ENCODE measurements at places on chromosomes 2 and 18.

DNA sequence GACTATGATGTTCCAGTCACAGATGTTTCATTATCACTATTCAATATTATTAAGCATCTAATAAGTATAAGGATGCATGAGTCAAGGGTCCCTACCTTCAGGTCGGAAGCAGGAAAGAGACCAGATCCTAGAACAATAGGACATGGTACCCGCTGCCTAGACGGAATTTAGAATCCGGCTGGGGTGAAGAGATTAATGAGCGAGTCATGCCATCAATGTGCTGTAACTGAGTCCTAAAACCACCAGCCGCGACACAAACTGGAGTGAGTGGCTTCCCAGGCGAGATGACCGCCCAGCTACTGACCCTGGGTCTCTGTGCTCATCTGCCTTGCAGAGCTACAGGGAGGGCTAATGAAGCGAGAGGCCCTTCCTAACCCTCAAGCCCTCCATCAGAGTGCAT is 73.6 kb downstream of the DNMT3A start:
- no peak for DNase-seq

- no peak for DNase-seq
Observed at GRCh38 chr2:60333264-60333663, 220.2 kb downstream of the BCL11A start.

GRCh38 chr2:42562474-42563144 is 5.8 kb upstream of the MTA3 start:
- DNase-seq = no peak

DNA sequence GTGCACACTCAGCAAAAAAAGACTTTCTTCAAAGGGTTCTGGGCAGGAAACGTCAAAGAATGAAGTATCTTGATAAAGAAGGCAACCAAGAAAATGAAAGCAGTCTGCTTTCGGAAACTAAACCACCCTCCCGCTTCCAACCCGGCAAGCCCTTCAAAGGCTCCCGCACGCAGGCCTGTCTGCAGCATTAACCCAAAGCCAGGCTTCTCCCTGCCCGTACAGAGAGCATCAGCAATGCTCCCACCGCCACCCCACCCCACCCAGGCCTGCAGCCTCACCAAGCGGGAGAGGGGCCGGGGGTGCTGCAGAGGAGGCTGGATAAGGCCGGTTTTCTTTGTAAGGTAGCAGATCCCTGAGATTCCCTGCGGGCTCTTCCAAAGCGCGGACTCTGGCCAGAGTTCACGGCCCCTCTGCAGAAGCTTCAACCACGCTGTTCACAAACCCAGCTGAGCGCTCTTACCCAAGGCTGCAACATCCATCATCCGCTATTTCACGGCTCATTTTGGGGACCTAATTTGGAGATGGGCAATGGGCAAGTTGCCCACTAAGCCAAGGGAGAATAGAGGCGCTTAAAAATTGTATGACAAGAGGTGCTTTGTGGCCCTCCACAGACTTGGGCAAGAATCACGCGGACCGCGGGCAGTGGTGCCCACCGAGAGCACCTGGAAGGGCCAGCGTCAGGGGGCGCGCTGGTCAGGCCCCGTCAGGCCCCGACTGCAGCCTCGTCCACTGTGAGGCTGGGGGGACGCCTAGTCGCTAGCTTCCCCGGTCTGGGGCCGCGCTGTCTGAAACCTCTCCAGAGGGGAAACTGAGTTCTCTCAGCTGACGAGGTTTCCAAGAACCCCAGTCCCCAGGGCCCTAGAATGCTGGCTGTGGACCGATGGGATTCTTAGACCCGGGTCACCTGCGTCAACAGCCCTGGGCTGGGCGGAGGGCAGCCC is 225.4 kb upstream of the ID2 start:
- no peak for DNase-seq

GRCh38 chr18:31104444-31104843 is 2.2 kb upstream of the DSC2 start:
- DNase-seq = no peak

DNA sequence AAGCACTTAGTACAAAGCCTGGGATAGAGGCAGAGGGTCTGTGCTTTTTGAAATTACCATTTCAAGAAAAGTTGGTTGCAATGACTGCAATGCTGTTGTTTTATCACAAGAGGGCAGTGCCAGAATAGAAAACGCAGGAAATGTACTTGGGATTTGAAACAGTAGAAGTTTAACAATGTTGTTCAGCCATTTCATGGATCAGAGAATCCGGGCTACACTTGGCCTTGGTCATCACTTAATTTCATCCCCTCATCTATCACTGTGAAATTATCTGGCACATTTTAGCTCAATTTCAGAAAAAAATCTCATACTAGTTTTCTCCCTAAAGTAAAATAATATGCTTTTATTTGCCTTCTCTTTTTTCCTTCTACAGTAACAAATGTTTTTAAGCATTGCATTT is 70.8 kb downstream of the RAPGEF4 start:
- DNase-seq = peak; percentile 51

- DNase-seq = no peak
Observed at GRCh38 chr2:164722616-164723338, 101.5 kb upstream of the GRB14 start.

DNA sequence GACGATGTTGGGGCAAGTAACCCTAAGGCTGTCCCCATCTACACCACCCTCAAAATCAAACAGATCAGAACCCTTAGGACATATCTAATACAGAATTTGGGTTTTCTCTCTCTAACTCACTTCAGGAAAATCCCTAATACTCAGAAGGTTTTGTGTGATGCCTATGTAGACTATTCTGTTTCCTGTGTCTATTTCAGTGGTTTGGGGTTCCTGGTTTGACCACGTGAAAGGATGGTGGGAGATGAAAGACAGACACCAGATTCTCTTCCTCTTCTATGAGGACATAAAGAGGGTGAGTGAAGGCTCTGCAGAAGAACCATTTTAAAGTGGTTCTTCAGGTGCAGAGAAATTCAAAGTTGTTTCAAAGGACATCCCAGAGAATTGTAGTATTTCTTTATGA is 16.3 kb downstream of the SULT1C2 start:
- no peak for DNase-seq

- DNase-seq = no peak
Observed at GRCh38 chr2:200797242-200797770, 14.4 kb upstream of the BZW1 start.

- DNase-seq = no peak
Observed at GRCh38 chr2:18301421-18302139, 258.9 kb downstream of the RDH14 start.

- no peak for DNase-seq
Observed at GRCh38 chr18:62784966-62785413, 69.6 kb downstream of the PHLPP1 start.

DNA sequence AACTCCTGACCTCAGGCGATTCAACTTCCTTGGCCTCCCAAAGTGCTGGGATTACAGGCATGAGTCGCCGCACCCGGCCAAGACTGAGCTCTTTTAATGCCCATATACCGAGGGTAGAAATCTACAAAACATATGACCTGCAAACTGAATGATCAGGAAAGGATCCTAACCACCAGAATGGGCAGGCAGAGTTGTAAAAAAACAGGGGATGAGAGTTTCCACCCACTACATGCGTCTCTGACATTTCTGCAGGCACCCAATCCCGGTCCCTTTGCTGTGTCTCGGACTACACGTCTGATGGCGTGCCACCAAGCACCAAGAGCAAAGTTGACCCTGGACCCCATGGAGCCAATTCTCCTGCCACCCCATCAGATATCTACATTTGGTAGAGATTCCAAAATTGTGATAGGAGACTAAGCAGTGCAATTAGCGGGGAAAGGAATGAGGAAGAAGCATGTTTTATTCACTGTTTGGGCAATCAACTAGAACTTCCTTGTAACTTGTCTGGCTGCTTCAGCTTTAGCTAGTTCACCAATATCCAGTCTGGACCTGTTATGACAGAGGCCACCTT is 74.1 kb downstream of the ATP8B1 start:
- DNase-seq = no peak

GRCh38 chr2:241030883-241031282 is 32.5 kb downstream of the SNED1 start:
- no peak for DNase-seq

DNA sequence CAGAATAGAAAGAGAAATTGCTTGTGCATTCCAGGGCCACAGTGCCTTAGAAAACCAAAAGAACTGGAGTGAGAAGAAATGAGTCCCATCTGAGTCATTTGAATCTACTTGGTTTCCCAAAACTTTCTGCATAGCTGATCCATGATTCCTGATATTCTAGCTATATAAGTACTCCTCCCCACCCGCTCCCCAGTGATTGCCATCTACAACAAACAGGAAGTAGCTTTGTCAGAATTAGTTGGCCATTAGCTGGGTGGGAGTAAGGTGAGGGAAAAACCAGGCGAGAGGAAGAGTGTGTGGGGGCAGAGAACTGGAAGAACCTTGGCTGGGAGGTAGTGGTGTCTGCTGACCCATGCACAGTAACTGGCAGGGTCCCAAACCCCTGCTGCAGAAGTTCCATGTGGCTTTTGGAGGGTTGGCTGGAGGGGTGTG is 122.1 kb downstream of the ACAA2 start:
- DNase-seq = no peak

- DNase-seq = no peak
Observed at GRCh38 chr2:236840857-236841256, 244.8 kb upstream of the COPS8 start.

DNA sequence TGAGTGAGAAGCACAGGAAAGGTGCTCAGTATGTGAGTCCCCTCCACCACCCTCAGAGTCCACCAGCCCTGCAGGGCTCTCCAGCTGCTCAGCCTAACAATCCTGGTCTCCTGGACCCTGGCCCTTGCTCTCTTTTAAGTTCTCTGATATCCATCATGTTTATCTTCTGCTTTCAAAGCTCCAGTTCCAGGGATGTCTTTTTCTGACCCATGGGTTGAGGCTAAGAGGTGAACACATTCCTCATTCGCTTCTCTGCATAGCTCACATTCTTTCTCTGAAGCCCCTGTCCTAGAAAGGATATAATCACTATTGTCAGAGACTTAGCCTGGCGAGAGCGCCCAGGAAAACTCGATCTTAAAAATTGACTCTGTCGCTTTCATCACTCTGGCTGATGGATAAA is 86.4 kb downstream of the ARL4C start:
- no peak for DNase-seq

DNA sequence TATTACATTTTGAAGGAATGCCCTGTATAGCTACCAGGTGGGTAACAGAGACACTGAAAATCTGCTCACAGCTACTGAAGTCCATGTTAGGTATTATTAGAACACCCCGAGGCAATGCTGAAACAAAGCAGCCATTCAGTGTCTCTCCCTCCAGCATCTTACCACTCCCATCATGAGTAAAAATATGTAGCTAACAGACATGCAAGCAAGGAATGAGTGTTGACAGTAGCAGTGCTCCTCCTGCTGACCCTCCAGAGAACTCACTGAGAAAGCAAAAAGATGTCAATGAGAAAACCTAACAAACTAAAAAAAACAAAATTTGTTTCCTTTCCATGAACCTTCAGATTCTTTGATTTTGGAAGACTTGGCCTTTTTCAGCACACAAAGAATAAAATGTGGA is 393.9 kb downstream of the LRRTM1 start:
- no peak for DNase-seq

DNA sequence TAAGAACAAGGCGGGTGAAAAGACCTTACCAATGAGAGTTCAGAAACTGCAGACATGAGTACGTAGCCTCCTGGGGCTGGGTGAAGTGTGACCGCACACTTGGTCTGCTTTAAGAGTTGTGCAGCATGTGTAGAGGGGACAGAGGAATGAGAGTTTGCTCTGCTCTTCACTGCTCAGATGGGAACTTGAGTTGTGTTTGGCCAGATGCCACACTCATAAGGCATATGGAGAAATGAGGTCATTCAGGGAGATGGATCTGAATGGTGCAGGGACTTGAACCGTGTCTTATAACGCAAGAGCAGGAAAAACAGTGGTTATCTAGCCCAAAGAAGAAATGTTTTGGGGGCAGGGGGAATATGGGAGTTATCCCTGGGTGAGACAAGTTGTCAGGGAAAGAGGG is 273.8 kb upstream of the LYPD1 start:
- peak; percentile 62 for DNase-seq

GRCh38 chr18:80202264-80202998 is 44.9 kb downstream of the PARD6G start:
- DNase-seq = no peak

GRCh38 chr2:77443076-77443475 is 79.1 kb downstream of the LRRTM4 start:
- DNase-seq = no peak

DNA sequence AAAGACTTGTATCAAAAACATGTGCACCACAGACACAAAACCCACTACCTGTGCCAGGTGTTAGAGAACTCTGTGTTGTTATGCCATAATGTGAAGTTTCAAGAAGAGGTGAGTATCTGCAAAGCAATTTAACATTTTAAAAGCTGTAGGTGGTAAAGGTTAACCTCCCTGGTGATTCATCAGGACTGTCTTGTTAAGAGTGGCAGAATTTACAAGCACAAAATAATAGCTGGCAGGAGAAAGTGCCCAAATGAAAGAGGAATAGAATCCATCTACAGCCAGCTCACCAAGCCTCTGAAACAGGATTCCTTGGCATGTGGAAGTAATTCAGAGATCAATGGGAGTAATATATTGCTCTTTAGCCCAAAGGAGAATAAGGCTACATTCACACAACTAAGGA is 230.7 kb downstream of the AFF3 start:
- no peak for DNase-seq

DNA sequence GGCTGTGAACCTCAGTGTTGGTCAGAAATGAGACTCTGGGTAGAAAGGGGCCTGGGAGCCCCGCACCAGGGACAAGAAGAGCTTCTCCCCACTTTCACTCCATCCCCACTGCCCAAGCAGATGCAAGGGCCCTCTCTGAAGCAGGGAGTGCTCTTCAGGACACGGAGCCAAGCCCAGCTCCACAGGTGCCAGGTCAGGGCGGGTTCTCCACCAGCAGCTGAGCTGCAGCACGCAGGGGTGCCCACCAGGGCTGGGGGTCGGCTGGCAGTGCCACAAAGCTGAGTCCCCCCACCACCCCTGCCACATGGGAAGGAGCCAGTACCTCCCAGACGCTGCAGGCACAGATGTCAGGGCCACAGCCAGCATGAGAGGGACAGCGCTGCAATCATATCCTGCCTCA is 106.2 kb downstream of the INHBB start:
- no peak for DNase-seq

All from spinal cord (tissue), 10 donors.